GOT3 (cell line): ENCODE measurements at places on chromosomes 11 and 22.

DNA sequence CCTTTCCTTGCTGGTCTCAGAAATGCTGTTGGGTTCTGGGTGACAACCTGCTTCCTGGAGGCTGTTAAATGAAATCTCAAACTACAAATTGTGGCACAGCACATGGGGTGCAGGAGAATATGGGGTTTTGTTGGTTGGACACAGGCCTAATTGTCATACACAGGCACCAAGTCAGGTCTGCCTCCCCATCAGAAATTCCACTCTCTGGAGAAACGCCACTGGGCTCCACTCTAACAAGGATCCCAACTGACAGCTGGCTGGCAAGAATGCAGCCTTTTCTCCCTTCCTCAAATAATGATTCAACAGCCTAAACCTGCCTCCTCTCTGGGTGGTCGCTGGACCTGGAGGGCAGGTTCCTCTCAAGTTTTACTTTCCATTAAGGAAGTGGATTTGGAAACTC lies 177.8 kb upstream of the NARS2 start:
- DNase-seq, result no peak

DNA sequence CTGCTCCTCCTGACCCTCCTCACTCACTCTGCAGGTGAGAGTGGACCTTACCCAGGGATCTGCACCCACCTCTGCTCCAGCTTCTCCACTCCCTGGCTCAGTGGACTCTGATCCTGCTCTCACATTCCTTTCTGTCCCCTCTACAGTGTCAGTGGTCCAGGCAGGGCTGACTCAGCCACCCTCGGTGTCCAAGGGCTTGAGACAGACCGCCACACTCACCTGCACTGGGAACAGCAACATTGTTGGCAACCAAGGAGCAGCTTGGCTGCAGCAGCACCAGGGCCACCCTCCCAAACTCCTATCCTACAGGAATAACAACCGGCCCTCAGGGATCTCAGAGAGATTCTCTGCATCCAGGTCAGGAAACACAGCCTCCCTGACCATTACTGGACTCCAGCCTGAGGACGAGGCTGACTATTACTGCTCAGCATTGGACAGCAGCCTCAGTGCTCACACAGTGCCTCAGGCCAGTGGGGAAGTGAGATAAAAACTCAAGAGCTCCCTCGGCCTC lies 29.7 kb upstream of the VPREB1 start:
- no peak for DNase-seq

- no peak for DNase-seq
Observed at GRCh38 chr11:8005556-8005955, 18.4 kb downstream of the EIF3F start.

DNA sequence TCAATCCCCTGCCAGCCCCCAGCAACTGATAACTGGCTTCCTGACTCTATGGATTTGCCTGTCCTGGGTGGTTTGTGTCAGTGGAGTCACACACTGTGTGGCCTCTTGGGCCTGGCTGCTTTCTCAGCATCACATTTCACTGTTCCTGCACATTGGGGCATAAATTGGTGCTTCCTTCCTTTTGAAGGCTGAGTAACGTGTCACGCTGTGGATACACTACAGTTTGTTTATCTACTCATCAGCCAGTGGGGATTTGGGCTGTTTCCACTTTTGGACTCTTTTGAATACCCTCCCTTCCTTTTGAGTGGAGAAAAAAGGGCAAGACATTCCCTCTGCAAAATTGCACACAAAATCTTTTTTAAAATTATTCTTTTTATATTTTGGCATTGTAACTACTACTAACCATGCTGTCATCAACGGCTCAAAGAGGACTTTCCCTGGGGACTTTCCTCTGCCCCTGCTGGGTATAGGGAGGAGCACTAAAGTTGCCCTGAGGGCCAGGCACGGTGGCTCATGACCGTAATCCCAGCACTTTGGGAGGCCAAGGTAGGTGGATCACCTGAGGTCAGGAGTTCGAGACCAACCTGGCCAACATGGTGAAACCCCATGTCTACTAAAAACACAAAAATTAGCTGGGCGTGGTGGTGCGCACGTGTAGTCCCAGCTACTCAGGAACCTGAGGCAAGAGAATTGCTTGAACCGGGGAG lies 7.8 kb upstream of the CELSR1 start:
- DNase-seq, result no peak

DNA sequence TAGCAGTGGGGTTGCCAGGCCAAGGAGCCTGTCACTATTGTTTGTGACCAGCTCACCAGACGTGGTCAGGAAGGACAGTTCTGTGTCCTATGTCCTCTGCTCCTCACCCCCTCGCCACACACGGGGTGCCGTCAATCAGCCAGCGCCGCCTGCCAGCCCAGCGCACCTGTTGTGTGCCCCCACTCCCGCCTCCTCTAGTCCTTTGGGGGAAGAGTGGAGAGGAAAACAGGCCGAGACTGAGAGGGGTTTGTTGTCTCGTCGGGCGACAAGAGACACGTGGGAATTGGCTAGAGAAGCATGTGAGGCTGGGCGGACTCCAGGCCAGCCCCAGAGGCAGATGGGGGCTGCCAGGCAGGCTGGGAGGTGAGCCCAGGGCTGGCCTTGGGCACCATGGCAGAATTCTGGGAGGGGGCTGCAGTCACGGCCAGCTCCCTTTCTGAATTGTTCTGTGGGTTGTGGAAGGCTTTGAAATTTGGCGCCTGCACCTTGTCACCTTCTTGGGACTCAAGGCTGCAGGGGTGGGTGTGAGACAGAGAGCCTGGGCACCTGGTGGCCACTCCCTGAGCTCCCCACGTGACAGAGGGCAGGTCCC lies 3.1 kb upstream of the KCNQ1OT1 start:
- DNase-seq, result no peak

- no peak for DNase-seq
Observed at GRCh38 chr22:48071305-48071704, 1308.9 kb downstream of the TBC1D22A start.

DNA sequence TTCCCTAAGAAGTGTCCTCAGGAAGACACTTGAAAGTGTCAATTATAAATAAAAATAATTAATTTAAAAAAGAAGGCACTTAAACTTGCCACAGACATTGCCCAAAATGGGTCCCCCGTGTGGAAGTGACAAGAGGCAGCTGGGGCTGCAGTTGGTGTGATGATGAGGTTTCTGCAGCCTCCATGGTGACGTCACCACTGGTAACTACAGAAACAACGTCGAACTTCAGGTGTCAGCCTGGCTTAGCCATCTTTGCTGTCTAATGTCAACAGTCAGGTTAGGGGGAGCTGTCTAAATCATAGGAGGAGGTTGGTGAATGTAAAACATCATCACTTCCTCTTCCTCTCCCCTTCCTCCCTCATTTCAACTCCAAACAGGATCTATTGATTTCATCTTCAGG lies 328.6 kb downstream of the MN1 start:
- DNase-seq, result no peak

DNA sequence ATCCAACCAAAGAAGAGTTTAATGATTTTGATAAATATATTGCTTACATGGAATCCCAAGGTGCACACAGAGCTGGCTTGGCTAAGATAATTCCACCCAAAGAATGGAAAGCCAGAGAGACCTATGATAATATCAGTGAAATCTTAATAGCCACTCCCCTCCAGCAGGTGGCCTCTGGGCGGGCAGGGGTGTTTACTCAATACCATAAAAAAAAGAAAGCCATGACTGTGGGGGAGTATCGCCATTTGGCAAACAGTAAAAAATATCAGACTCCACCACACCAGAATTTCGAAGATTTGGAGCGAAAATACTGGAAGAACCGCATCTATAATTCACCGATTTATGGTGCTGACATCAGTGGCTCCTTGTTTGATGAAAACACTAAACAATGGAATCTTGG lies 23.9 kb downstream of the KDM4D start:
- DNase-seq, result no peak

- no peak for DNase-seq
Observed at GRCh38 chr11:63608353-63609345, 5.6 kb downstream of the PLAAT3 start.

GRCh38 chr11:121059605-121060004 lies 35.7 kb downstream of the TBCEL start:
- DNase-seq, result no peak

GRCh38 chr11:102239911-102240310 lies 77.4 kb upstream of the BIRC3 start:
- no peak for DNase-seq

- DNase-seq, result peak; percentile 10
Observed at GRCh38 chr11:133945087-133945974, 11.4 kb downstream of the IGSF9B start.

GRCh38 chr11:71933141-71933933 lies 4.5 kb downstream of the RNF121 start:
- DNase-seq, result no peak

GRCh38 chr11:29227811-29228210 lies 789.0 kb downstream of the KCNA4 start:
- no peak for DNase-seq

GRCh38 chr11:130451231-130452019 lies 3.0 kb downstream of the ADAMTS15 start:
- no peak for DNase-seq

- no peak for DNase-seq
Observed at GRCh38 chr11:71203681-71204080, 48.7 kb downstream of the SHANK2 start.

GRCh38 chr22:46060292-46061123 lies 83.5 kb upstream of the WNT7B start:
- DNase-seq, result no peak

GRCh38 chr11:102936864-102937509 lies 18.5 kb downstream of the MMP13 start:
- DNase-seq, result no peak

- DNase-seq, result no peak
Observed at GRCh38 chr11:47923667-47924066, 56.7 kb upstream of the PTPRJ start.

DNA sequence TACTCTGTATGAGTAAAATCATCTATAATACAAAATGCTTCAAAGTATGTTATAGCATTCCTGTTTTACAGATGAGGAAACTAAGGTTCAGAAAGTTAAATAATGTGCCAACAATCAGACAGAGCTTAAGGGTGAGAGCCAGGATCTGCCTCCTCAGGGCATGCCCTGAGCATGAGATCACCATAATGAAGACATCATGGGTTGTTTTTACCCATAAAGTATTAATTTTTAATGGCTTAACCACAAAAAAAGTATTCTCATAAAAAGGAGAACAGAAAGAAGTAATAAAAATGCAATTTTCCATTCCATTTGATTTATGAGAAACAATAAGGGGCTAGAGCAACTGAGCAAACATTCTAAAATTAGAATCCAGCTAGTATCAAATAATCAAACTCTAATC lies 534.3 kb upstream of the ARHGAP42 start:
- DNase-seq, result no peak

DNA sequence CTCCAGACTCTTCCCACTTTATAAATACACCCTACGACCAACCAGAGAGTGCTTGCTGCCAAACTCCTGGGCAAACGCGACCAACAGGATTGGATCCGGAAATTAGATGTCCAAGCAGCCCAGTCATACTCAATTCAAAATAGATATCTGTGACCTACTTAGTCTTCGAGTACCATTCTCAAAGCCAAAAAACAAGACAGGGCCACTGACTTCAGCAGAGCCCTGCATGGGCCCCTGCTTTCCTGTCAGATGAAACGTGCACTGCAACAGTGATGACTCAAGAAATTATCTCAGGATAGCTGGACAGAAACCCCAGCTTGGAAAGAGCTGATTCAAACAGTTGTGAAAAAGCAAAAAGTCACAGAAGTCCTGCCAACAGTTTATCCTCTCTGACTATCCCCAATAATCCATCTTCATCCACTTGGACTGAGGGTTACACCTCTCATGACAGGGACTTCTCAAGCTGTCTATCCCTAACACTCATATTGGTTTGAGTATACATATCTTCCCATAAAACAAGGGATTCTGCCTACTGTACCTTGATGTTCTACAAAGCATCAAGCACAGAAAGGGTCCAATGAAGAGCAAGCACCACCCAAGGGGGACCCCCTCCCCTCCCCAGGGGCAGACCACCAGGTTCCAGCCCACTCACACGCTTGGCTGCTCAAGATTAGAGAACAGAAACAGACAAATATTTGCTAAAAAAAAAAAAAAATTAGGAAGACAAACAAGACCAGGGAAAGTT lies 17.4 kb downstream of the SMCO4 start:
- no peak for DNase-seq

GRCh38 chr11:87463486-87464102 lies 425.9 kb downstream of the TMEM135 start:
- no peak for DNase-seq

GRCh38 chr11:74460065-74460464 lies 7.3 kb downstream of the KCNE3 start:
- DNase-seq, result no peak

GRCh38 chr22:20153945-20154344 lies 3.1 kb upstream of the CCDC188 start:
- DNase-seq, result no peak

DNA sequence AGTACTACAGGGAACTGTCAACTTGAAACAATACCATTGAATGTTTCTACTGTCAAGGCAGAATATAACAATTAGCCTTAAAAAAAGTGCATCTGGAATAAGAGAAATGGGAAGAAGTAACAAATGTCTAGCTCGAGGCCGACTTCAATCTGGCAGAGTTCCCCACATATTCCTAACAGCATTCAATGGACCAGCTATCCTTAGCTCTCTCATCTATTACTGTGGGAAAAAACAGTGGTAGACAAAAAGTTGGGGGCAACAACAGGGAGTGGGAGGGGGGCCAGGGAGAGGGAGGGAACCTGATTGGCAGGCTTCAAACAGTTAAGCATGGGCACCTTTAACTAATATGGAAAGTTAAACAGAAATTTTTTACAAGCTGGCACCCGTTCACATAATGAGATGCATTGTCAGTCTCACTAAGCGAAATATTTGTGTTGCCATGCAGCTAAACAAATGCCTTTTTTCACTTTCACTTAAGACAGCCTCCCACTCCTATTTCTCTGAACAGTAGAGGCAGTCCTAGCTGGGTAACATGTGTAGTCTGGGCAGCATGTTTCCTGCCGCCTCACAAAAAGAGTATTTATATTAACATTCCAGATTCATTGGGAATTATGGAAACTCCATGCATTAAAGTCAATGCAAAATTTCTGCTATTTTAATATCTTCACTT lies 62.2 kb upstream of the SOX6 start:
- DNase-seq, result no peak

GRCh38 chr11:12164061-12165014 lies 53.9 kb downstream of the MICAL2 start:
- DNase-seq, result no peak

- DNase-seq, result no peak
Observed at GRCh38 chr11:75002516-75002915, 13.8 kb downstream of the NEU3 start.

DNA sequence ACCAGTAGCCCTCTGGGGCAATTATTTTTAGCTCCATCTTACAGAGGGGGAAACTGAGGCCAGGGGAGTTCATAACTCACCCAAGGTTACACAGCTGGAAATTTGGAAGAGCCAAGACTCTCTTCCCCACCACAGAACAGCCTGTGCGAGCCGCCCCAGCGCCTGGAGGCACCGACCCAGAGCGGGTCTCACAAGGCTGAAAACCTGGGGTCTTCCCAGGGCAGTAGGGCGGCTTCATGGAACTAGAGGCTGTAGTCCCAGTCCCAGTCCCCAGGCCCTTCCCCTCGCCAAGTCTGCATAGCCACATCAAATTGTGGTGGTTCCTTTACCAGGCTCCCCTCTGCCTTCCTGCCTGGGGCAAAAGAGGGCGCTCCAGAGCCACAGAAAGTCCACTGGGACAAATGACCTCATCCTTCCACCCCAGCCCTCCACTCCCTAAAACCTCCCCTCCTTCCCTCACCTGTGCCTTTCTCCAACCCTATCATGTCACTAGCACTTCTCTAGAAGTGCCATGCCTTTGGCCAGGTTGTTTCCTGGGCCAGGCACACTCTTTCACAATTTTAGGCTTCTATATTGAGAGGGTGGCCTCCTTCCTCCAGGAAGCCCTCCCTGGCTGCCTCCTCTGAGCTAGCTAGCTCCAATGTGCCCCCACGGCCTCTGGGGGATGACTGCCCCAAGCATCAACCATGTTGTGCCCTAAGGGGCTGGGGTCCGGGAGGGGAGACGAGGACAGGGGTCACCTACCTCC lies 15.2 kb upstream of the CDC42EP1 start:
- no peak for DNase-seq
